GM12891 (cell line): ENCODE measurements at places on chromosomes 3 and 15.

DNA sequence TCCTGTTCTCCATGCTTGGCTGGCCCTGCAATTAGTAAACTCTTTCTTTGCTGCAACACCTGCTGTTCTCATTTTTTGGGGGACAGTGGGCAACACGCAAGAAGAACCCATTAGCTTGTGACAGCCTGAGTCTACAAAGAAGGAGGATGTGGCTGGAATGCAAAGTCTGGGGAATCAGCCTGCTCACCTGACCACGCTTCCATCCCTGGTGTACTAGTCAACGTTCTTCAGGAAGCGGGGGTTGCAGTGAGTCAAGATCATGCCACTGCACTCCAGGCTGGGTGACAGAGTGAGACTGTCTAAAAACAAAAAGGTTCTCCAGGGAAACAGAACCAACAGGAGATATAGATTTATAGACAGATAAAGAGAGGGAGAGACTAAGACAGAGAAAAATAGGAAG is 27.7 kb upstream of the KBTBD12 start:
- DNase-seq, result no peak

- no peak for DNase-seq
Observed at GRCh38 chr3:175695251-175695650, 836.1 kb downstream of the NAALADL2 start.

- no peak for DNase-seq
Observed at GRCh38 chr15:34725556-34725955, 29.2 kb downstream of the GJD2 start.

DNA sequence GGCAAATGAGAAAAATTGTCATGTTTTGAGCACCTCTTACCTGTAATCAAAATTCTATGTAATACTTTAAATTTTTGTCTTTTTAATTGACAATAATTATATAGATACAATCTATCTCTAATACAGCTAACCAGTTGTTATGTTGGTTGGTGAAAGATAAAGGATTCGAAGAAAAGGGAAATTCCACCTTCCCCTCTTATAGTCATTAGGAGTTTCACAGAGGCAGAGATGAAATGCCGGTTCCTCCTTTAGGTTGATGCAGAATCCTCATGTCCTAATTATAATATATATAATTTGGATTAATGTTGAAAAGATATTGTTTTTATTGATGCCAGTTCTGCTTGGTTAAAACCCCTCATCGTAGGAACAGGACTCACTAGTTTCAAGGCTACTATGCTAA is 67.1 kb downstream of the LRCH3 start:
- no peak for DNase-seq

DNA sequence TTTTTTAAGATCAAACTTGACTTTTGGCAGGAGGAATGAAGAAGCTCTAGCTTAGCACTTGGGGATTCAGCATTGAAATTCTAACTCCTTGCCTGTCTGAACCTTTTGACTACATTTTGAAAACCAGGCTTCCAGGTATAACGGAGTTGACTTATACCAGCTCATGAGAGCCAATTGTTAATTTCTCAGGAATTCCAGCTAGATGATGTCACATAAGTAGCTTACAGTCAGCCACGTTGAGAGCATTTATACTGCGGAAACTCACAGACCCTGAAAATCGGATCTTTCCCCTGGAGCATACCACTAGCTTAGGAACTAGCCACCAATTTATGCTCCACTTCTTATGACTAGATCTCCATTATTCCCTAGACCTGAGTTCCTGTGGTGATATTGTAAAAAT is 321.4 kb upstream of the DPH6 start:
- no peak for DNase-seq

DNA sequence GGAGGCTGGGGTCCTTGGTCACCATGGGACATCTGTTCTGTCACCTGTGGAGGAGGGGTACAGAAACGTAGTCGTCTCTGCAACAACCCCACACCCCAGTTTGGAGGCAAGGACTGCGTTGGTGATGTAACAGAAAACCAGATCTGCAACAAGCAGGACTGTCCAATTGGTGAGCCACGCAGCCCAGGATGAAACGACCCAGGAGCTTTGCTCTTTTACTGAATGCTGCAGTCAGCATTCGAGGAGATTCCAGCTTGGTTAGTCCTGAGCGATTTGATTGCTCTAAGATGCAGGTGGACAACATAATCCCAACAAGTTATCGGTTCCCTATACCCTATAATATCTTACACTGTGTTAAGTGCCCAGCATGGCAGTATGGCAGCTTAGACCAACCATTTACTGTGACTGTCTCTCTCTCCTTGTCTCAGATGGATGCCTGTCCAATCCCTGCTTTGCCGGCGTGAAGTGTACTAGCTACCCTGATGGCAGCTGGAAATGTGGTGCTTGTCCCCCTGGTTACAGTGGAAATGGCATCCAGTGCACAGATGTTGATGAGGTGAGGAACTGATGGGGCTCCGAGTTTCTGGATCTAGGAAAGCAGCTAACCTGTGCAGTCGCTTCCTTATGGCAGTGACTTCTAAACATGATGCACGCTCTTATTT is 7.8 kb downstream of the THBS1 start:
- no peak for DNase-seq

- no peak for DNase-seq
Observed at GRCh38 chr15:34014556-34014955, 24.4 kb downstream of the AVEN start.

GRCh38 chr15:91919014-91919534 is 65.6 kb downstream of the SLCO3A1 start:
- no peak for DNase-seq

GRCh38 chr3:51398595-51399310 is 7.7 kb downstream of the RBM15B start:
- DNase-seq, result no peak

DNA sequence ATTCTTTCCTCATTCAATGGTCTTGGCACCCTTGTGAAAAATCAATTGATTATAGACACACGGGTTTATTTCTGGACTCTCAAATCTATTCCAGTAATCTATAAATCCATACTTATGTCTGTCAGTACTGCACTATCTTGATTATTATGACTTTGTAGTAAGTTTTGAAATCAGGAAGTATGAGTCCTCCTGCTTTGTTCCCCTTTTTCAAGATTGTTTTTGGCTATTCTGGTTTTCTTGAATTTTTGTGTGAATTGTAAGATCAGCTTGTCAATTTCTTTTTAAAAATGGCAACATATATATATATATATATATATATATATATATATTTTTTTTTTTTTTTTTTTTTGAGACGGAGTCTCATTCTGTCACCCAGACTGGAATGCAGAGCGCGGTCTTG is 32.3 kb upstream of the CFAP20DC start:
- DNase-seq, result no peak

GRCh38 chr3:48739617-48739954 is 22.6 kb upstream of the IP6K2 start:
- no peak for DNase-seq

- DNase-seq, result no peak
Observed at GRCh38 chr3:24037971-24038370, 92.9 kb downstream of the NR1D2 start.

- DNase-seq, result no peak
Observed at GRCh38 chr3:143590660-143591059, 257.6 kb downstream of the SLC9A9 start.

- DNase-seq, result no peak
Observed at GRCh38 chr15:95923792-95924191, 406.7 kb upstream of the NR2F2 start.

- no peak for DNase-seq
Observed at GRCh38 chr15:99402014-99402729, 150.9 kb downstream of the LRRC28 start.

DNA sequence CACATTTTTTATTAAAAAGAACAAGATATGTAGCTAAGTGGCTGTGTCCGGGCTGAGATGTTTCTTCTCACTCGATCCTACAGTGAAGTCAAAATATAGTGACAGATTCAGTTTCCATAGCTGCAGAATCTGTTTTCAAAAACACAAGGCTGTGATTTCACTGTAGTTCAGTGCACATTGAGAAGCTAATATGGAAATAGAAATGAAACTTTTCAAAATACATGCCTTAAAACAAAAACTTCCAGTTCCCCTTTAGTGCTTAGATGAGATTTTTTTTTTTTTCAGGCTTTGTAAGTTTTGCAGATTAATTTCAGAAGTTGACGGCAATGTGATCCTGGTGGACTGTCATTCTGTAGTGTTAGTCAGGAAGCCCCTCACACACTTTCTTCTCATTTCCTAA is 23.8 kb upstream of the TRAK1 start:
- peak; percentile 41 for DNase-seq

GRCh38 chr3:14640157-14640562 is 11.4 kb upstream of the CCDC174 start:
- DNase-seq, result no peak

- DNase-seq, result no peak
Observed at GRCh38 chr15:64710676-64711428, 64.5 kb downstream of the RBPMS2 start.

DNA sequence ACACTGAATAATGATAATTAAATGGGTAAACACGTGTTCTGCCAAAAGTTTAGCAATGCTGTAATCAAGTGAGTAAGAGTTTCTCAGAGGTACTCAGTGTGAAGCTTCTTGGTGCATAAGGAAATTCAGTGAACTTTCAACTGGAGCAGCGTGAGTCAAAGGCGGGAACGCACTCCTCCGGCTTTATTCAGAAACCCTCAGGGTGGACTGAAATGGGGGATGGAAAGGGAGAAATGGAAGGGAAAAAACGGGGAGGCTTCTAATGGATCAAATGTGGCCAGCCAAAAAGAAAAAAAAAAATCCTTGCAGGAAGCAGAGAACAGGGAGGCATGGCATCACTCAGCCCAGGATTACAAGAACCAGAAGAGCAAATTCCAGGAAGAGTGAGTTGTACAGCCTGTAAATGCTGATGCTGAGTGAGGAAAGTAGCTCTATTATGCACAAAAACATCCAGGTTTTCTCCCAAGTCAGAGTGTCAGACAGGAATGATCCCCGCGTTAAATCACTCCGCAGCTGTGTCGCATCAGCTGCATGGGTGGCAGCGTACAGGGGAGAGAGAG is 85.3 kb downstream of the ASB7 start:
- no peak for DNase-seq

DNA sequence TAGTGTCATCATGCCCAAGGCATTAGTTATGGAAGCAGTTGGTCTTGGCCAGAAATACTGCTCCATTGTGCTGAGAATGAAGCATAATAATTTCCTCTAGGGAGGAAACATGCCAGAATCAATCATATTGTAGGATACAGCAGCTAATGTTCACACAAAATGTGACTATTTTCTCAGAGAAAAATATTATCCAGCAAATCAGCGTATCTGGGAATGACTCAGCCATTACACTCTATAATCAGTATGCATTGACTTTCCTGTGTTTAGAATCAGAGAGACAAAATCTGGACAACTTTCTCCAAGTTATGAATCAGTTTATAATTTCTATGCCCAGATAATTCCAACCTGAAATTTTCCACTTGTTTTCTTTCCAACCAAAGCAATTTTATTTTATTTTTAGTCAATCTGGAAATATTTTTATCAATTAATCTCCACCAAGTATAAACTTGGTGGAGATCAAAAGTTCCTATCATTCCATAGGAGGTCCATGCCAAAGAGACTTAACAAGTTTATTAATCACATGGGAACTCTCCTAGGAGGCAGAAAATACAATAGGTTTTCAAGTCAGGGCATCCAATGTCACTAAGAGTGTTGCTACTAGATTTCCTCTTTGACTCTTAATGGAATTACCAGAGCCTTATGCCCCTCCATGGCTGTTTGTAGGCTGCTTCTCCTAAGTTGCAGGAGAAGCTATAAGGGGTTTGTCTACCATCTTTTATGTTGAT is 36.4 kb downstream of the SUCNR1 start:
- no peak for DNase-seq

- no peak for DNase-seq
Observed at GRCh38 chr15:96294766-96295165, 35.7 kb upstream of the NR2F2 start.

DNA sequence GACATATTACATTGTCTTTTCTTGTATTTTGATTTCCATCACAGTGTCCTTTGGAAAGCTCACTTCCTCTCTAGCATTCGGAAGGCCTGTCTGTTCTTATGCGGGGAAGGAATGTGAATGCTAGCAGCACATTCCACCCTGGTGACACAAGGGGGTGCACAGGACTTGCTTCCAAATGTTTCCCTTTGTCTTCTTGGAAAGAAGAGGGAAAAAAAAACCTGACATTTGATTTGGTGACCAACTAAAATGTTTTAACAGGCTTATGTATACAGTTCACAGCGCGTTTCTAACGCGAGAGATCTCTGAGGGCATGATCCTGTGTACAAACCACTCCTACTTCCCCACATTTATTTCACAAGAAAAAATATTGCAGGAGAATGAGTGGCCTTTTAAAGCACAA is 107.6 kb upstream of the FXR1 start:
- no peak for DNase-seq

DNA sequence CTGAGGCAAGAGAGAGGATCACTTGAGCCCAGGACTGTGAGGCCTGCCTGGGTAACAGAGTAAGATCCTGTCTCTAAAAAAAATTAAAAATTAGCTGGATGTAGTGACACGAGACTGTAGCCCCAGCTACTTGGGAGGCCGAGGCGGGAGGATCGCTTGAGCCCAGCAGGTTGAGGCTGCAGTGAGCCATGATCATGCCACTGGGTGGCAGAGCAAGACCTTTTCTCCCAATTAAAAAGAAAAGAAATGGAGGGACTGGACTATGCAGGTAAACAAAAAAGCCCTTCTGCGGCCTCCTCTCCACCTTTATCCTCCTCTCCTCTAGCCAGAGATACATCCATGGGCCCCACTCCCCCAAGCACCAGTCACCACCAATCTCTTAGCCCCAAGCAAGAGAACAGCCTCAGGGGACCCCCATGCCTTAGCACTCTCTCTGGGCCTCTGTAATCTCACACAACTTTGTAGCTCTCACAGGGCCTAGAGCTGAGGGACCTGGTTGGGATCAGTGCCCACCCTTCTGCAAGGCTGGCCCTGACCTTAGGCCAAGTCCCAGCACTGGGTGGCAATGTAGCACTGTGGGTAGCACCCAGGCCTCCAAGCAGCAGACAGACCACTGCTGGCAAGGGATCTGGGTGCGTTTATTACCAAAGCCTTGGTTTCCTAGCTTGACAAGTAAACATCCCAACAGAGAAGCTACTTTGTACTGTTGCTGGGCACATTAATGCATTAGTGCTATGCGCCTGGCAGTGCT is 43.4 kb downstream of the FAM174B start:
- no peak for DNase-seq

- DNase-seq, result no peak
Observed at GRCh38 chr15:74270854-74271520, 34.9 kb downstream of the CCDC33 start.

GRCh38 chr3:54424292-54424691 is 301.9 kb downstream of the CACNA2D3 start:
- DNase-seq, result no peak

- no peak for DNase-seq
Observed at GRCh38 chr3:125025642-125026041, 30.2 kb downstream of the HEG1 start.

GRCh38 chr3:42539871-42540714 is 37.6 kb downstream of the VIPR1 start:
- DNase-seq, result peak; percentile 74

DNA sequence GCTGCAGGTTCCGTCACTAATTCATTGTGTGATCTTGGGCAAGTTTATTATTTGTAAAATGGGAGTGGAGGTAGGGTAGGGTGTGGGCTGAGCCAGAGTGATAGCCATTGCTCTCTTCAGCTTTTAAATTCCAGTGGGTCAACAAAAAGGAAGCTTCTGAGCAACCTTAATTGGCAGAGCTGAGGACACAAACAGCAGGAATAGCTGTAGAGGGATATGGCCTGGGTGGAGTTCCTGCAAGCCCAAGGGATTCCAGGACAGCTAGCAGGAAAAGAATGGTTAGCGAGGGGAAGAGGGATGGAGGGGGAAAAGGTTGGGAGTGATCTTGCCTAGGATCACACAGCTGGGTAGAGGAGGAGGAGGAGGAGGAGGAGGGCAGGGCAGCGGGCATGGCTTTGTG is 11.4 kb downstream of the CCK start:
- DNase-seq, result no peak
